ENCODE measurements at places on chromosomes 2 and 18. TPM values are rescaled to one million over a fixed set of nuclear protein-coding genes. Genes with fewer than 3 reads are reported as not detected.

CHRNG gene
- not detected for total RNA-seq

GALNT3 gene
- 2.0 TPM for total RNA-seq

GAD1 gene
- total RNA-seq, result not detected

CSRNP3 gene
- not detected for total RNA-seq

Measured in naive thymus-derived CD8-positive, alpha-beta T cell (primary cell).